ENCODE measurements at places on chromosomes 4 and X.

- no peak for DNase-seq
Measured at GRCh38 chrX:38375891-38376290, 23.5 kb downstream of the OTC start.

- DNase-seq = no peak
Measured at GRCh38 chr4:173398220-173398619, 696 bp downstream of the SCRG1 start.

GRCh38 chr4:184438375-184438774 is 36.0 kb downstream of the IRF2 start:
- no peak for DNase-seq

DNA sequence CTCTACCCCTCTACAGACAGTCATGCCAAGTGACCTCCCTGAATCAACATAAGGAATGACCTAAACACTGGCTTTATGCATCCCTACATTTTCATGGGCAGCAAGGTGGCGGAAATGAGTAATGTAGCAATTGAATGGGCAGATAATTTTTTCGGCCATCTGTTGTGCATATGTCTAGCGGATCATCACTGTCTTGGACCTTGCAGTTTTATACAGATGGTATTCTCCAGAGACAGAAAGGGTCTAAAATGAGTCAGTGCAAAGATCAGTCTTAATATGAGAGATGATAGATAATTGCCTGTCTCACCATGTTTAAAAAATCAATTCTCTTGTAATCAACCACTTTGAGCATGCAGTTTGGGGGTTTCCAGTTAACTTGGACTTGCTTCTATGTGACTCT is 177.3 kb upstream of the DKK2 start:
- no peak for DNase-seq

GRCh38 chrX:136162827-136163570 is 15.7 kb downstream of the FHL1 start:
- peak; percentile 9 for DNase-seq

- no peak for DNase-seq
Measured at GRCh38 chr4:1069394-1069793, 44.0 kb downstream of the RNF212 start.

DNA sequence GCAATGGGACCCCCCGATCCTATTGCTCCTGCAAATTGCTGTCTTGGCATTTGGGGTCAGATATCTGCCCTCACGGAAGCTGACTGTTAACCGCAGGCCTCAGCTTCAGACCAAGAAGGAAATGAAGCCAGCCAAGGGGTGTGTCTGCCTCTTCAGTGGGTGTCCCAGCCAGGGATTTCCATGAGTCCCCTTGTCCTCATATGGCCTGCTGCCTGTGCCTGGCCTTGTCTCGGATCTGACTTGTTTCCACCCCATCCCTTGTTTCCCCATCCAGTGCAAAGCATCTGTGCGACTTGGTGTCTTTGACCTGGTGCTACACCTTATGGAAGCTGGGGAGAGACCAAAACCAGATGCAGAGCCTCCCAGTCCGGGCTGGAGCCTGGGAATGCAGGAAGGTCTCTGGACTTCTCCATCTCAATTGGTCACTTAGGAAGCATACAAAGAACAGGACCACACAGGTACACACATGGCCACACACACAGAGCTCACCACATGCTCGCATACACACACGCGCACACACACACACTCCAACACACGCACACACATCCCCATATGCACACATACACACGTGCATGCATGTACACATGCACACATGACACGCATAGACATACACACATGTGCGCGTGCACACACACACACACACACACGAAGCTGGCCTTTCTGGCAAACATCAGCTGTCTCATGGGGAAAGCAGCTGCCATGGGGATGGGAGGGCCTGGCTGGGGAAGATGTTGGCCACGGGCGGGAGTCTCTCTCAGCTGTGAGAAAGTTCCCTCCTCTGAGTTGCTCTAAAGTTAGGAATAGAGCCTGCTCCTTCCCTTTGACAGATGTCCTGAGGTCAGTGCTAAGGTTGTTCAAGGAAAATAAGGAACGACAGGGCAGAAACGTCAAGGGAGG is 65.5 kb downstream of the CRMP1 start:
- DNase-seq = no peak

GRCh38 chr4:70754470-70754869 is 32.7 kb downstream of the RUFY3 start:
- no peak for DNase-seq

DNA sequence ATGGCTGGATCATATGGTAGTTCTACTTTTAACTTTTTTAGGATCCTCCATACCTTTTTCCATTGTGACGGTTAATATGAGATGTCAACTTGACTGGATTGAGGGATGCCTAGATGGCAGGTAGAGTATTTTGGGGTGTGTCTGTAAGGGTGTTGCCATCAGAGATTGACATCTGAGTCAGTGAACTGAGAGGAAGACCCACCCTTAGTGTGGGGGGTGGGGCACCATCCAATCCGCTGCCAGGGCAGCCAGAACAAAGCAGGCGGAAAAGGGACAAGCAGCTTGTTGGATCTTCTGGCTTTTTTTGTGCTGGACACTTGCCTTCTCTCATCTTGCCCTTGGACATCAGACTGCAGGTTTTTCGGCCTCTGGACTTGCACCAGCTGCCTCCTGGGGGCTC is 168.5 kb upstream of the CXCL13 start:
- DNase-seq = no peak

- DNase-seq = no peak
Measured at GRCh38 chr4:29131304-29131703, 1588.9 kb upstream of the PCDH7 start.

GRCh38 chrX:45952030-45952429 is 593.2 kb downstream of the ZNF674 start:
- DNase-seq = no peak

DNA sequence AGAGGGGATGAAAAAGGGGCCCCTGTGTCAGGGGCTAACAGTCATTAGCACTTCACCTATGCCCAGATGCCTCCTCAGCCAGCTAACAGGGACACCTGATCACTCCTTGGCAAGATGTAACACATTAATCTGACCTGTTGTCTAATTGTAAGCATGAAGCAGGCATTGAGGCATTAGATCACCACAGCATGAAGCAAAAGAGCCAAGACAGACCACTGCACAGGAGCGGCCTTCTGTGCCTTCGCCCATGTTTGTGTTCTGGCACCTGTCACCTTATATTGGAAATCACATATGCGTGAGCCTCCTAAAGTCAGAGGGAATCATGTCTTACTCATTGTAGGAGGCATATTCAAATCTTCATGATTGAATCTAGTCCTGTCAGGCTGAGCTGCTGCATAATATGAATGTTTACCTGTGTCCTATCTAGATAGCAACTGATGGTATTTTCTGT is 48.4 kb downstream of the PTTG2 start:
- DNase-seq = no peak

- no peak for DNase-seq
Measured at GRCh38 chrX:40488296-40488695, 92.5 kb upstream of the ATP6AP2 start.

DNA sequence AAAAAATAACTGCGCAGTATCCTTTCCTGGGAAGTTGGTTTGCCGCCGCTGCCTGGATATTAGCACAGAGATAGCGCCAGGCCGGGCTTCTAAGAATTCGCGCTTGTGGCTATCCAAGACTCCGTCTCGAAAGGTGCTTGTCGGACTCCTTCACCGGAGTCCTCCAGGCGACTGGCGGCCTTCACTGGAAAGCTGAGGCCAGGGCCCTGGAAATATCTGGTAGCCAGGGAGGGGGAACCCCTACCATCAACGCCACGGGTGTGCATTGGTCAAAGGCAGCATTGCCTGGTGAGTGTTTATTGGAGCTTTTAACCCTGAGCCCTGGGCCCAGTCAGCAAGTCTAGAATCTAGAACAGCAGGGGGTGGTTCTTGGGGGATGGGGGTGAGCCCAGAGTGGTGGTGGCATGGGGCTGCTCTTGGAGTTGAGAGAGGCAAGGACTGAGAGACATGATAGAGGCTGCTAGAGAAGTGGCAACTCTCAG is 577 bp upstream of the PIM2 start:
- no peak for DNase-seq

DNA sequence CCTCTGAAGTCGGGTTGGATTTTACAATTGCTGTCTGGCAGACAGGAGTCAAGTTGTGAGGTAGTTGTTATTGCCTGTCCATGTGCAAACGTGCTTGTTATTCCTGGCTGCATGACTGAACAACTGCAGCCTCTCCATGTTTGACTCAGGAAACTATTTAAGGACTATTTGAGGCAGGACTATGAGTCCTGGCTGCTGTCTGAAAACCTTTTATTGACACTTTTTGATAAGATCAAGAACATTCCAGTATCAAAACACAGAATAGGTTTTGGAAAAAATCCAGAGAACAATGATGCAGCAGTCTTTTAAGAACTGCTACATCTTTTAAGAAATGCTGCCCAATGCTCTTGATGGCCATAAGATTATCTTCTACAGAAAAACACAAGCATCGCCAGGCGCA is 10.0 kb upstream of the SPRY1 start:
- DNase-seq = no peak

DNA sequence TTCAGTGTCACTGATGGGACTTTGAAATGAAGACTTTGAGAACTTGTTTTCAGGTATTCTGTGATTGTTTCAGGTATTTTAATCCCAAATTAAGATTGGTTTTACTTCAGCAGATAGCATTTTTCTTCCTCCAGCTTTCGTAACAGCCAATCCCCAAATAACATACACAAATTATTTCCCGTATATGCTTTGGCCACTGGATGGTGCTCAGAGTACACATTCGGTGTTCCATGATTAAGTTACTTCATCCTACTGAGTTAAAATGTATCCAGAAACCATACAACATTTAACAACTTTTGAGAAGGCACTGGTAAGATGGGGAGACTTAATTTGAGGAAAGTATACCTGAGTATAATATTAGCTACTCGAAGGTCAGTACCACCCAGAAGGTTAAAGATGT is 233.4 kb upstream of the FAM47A start:
- no peak for DNase-seq

DNA sequence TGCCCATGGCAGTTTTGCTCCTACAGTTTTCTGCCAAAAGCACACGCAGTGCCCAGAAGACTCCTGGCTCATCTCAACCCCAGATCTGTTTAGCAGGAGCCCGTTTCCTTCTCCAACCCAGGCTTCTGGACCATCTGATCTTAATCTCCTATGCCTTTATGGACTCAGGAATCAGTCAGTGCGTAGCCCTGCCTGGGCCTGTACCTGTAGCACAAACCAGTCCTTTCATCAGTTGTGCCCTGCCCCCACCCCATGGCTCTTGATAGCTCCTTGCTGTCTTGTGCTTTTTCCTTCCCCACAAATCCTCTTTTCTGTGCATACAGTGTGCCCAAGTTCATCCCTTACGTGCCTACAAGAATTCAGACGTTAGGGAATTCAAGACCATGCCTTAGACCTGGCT is 1.5 kb downstream of the ZNF718 start:
- DNase-seq = no peak

DNA sequence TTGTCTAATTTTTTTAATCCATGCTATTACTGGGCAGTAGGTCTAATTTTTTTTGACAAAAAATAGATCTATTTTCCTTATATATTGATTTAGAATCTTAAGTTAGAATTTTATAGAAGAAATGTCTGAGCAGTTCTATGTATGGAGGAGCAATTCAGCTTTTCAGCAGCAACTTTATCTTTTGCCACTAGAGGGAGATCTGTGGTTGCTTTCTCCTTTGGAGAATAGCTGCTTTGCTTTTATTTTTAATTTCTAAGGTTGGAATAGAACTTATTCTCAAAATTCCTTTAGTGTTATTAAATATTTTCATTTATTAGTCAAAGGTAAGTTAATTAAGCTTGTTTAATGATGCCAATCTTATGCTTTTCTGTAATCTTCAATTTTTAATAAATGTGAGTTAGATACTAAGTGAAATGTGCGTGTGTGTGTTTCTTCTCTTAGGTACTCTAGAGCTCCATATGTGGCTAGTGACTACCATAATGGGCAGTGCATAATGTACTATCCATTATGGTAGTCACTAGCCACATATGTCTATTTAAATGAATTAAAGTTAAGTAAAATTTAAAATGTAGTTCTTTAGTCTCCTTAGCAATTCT is 29.3 kb downstream of the FAM199X start:
- no peak for DNase-seq

- no peak for DNase-seq
Measured at GRCh38 chr4:178789279-178789678, 1347.0 kb upstream of the AGA start.

DNA sequence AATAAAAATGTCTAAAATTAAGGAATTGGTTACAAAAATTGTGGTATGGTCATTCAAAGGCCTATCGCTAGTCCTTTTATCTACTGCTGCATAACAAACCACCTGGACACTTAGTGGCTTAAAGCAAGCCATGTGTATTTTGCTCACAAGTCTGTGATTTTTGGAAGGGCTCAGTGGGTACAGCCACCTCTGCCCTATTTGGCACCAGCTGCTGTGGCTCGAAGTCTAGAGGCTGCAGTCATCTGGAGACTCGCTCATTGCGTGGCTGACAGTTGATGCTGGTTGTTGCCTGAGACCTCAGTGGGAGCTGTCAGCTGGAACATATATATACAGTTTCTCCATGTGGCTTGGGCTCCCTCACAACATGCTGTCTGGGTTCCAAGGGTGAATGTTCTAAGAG is 60.8 kb upstream of the MID1 start:
- no peak for DNase-seq

DNA sequence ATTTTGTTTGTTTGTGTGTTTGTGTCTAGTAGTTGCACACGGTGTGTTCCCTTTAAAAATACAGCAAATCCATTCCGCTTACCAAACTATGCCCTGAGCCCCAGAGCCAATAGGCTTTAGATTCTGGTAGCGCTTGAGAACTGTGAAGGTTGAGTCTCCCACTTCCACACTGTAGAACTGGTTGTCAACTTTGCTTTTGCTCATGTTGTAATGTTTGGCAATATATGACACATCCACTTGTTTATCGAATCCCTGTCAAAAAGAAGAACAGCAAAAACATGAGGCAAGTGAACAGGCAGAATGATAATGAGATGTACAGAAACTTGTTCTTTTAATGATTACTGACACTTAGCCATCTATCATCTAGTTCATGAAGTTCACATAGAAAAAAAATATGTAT is 200.6 kb downstream of the MAPK10 start:
- no peak for DNase-seq

- no peak for DNase-seq
Measured at GRCh38 chr4:124018383-124019317, 622.1 kb downstream of the SPRY1 start.

DNA sequence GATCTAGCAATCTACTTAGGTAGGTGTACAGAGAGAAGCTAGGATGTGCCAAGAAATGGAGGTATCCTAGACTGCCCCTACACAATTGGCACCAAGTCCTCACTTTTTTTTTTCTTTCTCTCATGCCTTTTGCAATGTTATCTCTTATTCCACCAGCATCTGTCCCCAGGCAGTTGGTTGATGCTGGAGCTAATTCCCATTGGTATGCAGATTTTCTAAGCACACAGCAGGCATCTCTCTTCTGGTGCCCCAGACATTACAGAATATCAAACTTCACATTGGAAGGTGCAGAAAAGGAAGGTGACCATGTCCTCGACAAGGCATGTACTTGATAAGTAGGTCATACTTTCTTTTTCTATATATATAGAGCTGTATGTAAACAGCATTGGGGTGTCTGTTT is 21.6 kb downstream of the LUZP4 start:
- DNase-seq = no peak

Measured in activated T-cell treated with anti-CD3 and anti-CD28 coated beads for 1 hour (primary cell).